ENCODE measurements at places on chromosomes 1 and 21. TPM values are rescaled to one million over a fixed set of nuclear protein-coding genes. Genes with fewer than 3 reads are reported as not detected.

The FCRL2 gene
- total RNA-seq = not detected

The OR10J1 gene
- total RNA-seq = not detected

The RGS4 gene
- 167 TPM for total RNA-seq

The RIMKLA gene
- total RNA-seq = 0.61 TPM

The RXFP4 gene
- 0.55 TPM for total RNA-seq

The RUSC1 gene
- total RNA-seq = 46.7 TPM

- DNase-seq = no peak
Measured at GRCh38 chr1:247360116-247360898, 28.6 kb upstream of the ZNF496 start.

- no peak for DNase-seq
Measured at GRCh38 chr1:27521336-27521831, 31.4 kb upstream of the WASF2 start.

DNA sequence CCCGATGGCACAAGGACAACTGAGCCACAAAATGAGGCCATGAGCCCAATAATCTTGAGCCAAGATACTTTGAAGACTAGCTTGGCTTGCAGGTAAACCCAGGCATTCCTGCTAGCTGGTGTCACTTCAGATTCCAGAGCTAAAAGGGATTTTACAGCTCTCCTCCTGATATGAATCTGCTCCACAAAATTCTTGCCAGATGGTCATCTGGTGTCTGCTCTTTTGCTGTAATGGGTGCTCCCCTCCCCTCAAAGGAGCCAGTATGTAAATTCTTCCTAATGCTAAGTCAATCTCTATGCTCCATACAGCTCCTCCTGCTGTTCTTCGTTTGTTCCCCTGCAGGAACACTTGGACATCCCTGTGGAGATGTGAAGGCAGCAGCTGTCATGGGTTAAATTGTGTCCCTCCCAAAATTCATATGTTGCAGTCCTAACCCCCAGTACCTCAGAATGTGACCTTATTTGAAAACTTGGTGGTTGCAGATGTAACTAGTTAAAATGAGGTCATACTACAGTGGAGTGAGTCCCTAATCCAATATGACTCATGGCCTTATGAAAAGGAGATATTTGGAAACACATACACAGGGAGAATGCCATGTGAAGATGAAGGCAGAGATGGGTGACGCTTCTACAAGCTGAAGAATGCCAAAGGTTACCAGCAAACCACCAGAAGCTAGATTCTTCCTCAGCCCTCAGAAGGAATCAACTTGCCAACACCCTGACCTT lies 180.6 kb upstream of the PALMD start:
- peak; percentile 75 for DNase-seq

- peak; percentile 84 for DNase-seq
Measured at GRCh38 chr21:44927587-44928461, 7.1 kb upstream of the ITGB2 start.

GRCh38 chr1:103250441-103250861 lies 142.1 kb upstream of the COL11A1 start:
- DNase-seq = peak; percentile 35

DNA sequence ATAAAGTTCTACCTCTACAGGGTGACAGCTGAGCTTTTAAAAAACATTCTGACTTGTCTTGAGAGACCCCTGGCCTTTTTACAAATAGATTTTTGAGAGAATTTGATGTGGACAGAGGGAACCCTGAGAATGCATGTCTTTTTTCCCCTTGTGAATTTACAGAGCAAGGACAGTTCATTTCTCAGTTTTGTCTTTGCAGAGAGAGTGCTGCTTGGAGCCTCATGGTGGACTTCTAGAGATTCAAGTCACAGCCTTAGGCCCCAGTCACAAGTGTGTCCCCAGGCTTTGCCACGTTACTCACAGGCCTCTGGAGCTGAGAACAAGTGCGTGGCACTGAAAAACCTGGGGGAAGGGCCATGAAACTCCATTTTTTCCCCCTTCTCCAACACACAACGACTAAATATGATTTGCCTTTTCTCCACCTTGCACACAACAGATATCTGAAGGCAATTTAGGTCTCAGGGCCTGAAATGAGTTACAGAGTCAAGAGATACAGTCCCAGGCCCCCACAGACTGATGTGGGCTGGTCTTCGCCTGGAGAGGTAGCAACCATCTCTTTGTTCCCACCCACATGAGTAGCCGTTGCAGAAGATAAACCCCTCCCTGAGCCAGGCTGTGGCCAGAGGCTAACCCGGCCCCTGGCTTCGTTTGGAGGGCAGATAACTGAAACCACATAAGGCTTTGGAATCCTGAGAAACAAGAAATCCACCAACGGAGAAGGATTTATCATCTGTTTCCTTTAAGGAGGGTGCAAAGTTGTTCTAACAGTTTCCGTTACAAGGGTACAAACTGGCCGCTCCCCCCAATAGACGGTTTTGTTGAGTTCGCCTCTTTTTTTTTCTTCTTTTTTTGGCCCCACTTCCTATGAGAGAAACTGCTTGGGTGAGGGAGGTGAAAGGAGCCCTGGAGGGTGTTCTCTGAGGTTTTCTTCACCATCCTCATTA lies 1.0 kb upstream of the PIGV start:
- DNase-seq = peak; percentile 73

GRCh38 chr1:219119839-219120238 lies 53.8 kb upstream of the LYPLAL1 start:
- no peak for DNase-seq

DNA sequence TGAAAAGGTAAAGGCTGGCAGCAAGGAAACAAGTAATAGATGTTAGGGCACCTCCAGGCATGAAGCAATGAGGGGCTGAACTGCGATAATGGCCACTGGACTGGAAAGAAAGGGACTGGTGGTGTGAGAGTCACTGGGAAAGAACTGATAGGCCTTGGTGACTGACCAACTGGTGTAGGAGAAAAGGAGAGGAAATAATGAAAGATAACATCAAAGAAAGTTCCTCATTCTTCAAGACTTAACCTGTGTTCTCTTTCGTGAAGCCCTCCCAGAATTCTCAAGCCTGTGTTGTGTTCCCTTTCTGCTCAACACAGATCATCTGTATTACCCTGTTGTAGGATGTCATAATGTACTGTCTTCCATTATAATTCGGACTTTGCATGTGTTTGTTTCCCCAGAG lies 20.9 kb upstream of the SNX27 start:
- DNase-seq = no peak

DNA sequence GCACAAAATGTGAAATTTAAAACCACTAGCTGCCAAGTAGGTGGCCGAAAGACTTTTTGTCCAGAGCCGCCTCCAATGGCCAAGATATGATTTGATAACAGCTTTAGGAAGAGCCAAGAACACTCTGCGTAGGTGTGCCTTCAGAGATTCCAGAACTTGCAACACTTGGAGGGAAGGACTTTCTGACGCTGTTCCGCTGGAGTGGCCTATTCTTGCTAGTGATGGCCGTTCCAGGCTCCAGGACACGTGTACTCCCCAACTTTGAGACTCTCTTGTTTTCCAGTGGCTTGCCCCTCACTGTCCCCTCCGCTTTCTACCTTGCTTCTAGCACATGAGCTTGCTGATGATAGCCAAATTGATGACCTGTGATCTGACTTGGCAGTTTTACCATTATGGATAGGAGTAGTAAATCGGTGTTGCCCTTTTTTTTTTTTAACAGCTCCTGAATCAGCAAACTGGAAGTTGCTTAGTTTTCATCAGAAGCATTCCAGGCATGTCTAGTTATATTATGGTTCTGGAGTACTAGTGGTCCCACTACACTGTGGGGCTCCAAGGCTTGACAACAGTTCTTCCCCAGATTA lies 1.0 kb downstream of the PRDX6 start:
- DNase-seq = peak; percentile 48

- DNase-seq = peak; percentile 60
Measured at GRCh38 chr1:201709564-201710295, 119.2 kb upstream of the IPO9 start.

- DNase-seq = peak; percentile 51
Measured at GRCh38 chr1:158117854-158118704, 62.6 kb upstream of the CD1D start.
